SHP77 treated with DMSO at 0.1 percent for 48 hours (cell line): ENCODE measurements at places on chromosomes 2 and 18.

- no peak for DNase-seq
Measured at GRCh38 chr2:74789271-74789670, 44.7 kb upstream of the HK2 start.

DNA sequence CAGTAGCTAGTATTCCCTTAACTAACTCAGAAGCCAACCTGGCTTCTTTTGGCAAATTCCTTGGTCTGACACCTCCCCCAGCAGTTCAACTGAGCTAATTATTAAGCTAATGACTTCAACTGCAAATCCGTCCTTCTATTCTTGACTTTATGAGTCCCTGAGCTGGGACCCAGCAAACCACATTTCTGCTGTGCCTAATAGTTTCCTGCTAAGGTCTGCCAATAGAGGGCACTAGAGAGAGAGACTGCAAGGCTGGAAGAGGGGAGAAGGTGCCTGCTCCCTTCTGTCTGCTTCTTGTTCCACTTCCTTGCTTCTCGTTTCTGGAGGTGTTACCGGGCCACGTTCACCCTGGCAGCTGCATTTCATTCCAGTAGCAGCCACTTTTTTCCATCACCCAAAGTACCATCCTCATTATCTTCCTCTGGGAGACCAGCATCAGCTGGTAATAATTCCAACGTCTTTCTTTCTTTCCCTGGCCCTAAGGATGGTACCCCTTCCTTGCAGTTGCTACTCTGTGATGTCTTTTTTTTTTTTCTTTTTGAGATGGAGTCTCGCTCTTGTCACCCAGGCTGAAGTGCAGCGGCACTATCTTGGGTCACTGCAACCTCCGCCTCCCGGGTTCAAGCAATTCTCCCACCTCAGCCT, 352.0 kb downstream of the TNS1 start:
- DNase-seq = no peak

DNA sequence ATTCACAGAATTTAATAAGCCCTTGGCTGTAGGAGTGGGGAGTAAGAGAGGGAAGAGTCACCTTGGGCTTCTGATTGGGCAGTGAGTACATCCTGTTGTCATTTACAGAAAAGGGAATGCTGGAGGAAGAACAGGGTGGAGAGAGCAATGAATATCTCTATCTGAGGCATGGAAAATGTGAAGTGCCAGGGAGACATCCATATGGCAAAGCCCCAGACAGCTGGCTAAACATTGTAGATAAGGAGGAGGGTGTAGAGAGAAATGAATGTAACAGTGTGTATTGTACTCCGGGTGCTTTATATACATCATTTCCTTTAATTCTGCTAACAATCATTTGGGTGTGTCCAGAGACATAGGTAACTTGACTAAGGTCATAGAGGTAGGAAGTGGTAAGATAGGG, 103.5 kb downstream of the UPP2 start:
- DNase-seq = peak; percentile 42

- no peak for DNase-seq
Measured at GRCh38 chr18:7535436-7536205, 31.5 kb upstream of the PTPRM start.

GRCh38 chr18:37567994-37568359, 2.4 kb upstream of the CELF4 start:
- DNase-seq = no peak

GRCh38 chr2:237437566-237437965, 23.6 kb upstream of the COL6A3 start:
- no peak for DNase-seq

- no peak for DNase-seq
Measured at GRCh38 chr2:206792645-206793044, 27.2 kb downstream of the FASTKD2 start.

DNA sequence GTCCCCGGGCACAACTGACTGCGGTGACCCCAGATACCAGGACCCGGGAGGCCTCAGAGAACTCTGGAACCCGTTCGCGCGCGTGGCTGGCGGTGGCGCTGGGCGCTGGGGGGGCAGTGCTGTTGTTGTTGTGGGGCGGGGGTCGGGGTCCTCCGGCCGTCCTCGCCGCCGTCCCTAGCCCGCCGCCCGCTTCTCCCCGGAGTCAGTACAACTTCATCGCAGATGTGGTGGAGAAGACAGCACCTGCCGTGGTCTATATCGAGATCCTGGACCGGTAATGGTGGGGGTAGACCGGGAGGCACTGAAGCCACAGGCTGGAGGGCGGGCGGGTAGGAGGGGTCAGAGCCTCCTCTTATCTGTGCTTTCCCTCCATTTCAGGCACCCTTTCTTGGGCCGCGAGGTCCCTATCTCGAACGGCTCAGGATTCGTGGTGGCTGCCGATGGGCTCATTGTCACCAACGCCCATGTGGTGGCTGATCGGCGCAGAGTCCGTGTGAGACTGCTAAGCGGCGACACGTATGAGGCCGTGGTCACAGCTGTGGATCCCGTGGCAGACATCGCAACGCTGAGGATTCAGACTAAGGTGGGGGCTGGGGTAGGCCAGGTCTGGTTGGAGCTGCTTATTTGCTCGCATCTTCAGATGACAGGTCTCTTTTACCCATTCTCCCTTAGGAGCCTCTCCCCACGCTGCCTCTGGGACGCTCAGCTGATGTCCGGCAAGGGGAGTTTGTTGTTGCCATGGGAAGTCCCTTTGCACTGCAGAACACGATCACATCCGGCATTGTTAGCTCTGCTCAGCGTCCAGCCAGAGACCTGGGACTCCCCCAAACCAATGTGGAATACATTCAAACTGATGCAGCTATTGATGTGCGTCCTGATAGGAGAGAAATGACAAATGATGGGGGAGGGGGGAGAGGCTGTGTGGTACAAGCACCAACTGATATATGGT, 780 bp downstream of the HTRA2 start:
- no peak for DNase-seq

DNA sequence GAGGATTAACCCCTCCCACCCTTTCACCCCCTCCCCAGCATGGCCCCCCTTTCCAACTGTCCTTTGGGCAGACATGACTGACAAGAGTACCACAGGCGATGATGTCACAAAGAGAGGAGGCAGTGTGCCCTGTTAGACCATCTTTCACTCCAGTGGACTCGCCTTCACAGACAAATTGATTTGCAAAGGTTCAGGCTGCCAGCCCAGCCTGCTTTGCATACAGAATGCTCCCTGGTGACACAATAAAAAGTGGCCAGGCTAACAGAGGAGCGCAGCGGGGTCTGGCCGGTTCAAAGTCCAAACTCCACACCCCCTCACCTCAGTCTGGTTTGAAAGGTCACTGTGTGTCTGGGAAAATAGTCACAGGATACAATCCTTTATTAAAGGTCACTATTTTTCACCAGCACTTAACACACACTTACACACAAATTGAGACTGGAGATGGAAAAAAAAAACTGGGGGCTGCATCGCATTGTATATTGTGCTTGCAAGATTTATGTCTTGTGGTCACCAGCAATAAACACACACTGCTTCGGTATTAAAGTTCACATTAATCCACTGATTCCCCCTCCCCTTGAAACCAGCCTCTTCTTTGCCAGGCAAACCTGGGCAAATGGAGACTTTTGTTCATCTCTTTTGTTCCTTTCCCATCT, 236.9 kb downstream of the BCL11A start:
- no peak for DNase-seq

- DNase-seq = no peak
Measured at GRCh38 chr2:140600116-140600515, 1530.7 kb downstream of the LRP1B start.

GRCh38 chr2:37231241-37232130, at the start of the genes CEBPZ and NDUFAF7:
Gene CEBPZ, minus strand, starts transcription at chr2:37231596. Its CDS starts 29 bp downstream, at chr2:37231567.
Gene NDUFAF7, plus strand, starts transcription at chr2:37231658. Its CDS starts 48 bp downstream, at chr2:37231706.
- DNase-seq = peak; percentile 73

- DNase-seq = no peak
Measured at GRCh38 chr18:74926051-74926450, 282.9 kb downstream of the PTGR3 start.

DNA sequence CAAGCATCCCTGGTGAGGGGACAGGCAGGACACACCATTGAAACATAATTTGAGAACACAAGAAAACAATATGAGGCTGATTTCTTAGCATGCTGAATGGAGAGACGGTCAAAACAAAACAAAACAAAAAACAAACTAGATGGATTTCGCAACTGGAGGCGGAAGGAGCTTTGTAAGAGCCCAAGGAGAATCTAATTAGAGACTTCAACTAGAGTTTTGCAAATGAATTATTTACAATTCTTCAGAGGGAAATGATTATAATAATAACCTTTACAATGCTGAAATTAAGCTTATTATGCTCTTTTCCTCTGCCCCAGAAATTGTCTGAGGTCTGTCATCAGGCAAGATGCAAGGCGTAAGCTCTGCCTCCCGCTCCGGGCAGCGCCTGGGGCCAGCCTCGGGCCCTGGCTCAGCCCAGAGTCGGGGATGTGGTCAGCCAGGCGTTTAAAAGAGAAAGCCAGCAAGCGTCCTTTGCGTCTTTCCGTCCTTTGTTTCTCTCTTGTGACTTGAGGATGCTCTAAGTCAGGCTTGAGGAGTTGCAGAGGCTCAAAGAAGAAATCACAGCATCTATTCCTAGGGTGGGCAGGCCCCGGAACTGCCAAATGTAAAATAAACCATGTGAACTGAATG, 139.6 kb downstream of the TWIST2 start:
- no peak for DNase-seq

GRCh38 chr18:10785798-10786197, 260.0 kb downstream of the NAPG start:
- no peak for DNase-seq

GRCh38 chr2:37080689-37081088, 3.5 kb downstream of the HEATR5B start:
- DNase-seq = no peak

DNA sequence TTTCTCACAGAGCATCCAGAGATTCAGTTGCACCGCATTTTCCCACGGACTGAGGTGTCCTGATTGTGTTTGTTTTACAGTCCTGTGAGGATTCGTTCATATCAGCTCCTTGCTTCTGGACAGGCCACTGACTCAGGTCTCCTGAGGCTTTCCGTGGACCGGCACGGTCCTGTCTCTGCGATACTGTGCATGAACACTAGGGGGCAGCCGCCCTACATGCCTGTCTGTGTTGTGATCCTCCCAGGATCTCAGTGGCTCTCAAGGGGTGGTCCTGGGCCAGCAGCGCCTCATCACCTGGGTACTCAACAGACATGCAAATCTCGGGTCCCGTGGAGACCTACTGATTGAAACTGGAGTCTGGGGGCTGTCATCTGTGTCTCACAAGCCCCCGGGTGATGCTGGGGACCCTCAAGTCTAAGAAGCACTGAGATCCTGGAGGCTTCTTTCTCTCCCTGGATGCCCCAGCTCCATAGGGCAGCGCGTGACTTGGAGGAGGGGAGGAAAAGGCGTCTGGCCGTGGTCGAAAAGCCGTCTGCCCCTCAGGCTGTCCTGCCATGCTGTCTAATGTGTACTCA, 28.9 kb downstream of the IL1R2 start:
- DNase-seq = peak; percentile 6

DNA sequence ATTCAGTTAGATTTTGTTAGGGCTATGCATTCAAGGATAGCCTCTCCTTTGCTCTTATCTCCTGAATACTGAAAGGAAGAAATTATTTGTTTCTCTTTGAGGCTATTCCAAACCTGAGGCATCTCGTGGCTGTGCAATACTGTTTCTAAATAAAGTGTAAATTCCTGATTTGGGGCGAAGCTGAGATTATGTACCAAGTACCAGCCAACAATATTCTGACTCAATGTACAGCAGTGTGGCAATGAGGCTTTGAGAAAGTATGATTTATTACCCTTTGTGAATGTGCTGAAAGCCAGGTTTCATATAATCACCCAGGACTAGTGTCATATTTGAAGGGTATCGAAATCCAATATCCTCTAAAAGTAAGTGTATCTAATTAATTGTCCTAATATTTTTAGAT, 113.5 kb downstream of the MEIS1 start:
- no peak for DNase-seq

DNA sequence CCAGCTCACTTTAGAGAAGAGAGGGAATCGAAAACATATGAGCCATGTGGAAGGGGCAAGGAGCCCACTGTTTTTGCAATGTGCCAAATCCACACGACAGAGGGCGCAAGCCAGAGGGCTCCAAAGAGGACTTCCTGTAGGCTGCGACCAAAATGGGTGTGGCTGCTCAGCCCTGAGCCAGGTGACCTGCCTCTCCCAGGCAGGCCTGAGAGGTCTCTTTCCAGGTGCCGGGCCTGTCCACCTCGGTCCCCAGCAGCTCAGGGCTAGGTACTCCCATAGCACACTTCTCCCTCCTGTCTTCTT, 153.8 kb downstream of the TTC32 start:
- DNase-seq = no peak

- no peak for DNase-seq
Measured at GRCh38 chr2:171629113-171629512, 58.2 kb upstream of the DYNC1I2 start.

DNA sequence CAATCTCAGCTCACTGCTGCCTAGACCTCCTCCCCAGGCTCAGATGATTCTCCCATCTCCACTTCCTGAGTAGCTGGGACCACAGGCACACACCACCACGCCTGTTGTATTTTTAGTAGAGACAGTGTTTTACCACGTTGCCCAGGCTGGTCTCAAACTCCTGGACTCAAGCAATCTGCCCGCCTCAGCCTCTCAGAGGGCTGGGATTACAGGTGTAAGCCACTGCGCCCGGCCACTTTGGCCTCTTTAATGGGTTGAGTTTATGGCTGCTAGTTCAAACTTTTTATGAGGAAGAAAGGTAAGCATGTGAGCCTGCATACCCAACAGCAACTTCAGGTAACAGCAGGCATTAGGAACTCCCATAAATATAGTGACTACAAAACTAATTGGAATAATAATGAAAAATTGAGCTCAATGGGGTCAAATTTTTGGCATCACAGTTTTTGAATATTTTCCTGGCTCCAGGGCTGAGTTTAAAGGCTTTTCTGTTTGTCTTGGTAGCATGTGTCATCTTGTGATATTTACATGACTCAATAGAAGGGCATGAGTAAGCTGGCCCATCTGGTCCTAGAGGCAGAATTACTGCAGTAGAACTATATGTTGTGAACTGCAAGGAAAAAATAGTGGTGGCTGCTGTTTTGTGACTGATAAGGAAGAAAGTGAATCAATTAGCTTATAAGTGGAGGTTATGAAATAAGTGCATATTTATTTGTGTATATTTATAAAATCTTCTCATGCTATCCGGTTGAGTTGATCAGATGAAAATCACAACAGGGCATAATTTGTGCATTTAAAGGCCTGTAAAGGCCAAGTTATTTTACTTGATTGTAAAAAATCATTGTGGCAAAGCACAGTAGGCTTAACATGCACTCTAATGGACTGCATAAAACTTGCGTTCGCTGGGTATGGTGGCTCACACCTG, 24.8 kb downstream of the GALM start:
- no peak for DNase-seq

DNA sequence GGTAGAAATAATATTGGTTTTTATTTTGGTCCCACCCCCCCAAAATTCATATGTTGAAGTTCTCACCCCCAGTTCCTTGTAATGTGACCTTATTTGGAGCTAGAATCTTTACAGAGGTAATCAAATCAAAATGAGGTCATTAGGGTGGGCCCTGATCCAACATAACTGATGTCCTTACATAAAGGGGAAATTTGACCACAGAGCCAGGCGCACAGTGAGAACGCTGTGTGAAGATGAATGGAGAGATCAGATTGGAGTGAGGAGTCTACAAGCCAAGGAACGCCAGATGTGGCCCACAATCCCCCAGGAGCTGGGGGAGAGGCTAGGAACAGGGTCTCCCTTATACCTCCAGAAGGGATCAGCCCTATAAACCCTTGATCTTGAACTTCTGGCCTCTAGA, 31.6 kb upstream of the TRIB2 start:
- DNase-seq = no peak
